ENCODE measurements at places on chromosomes 13 and 19. TPM values are rescaled to one million over a fixed set of nuclear protein-coding genes. Genes with fewer than 3 reads are reported as not detected.

- H3K4me3 ChIP-seq = peak overlapping the region; percentile 6
- peak overlapping the region; percentile 98 for H3K27ac ChIP-seq
- peaks cover 54% of the 10 kb centered on the region for H3K36me3 ChIP-seq
- DNase-seq = no peak
- H3K4me1 ChIP-seq = peaks cover 78% of the 10 kb centered on the region
- H3K27me3 ChIP-seq = no peaks in the 10 kb centered on the region
These were observed 2.4 kb downstream of the SMG9 start for GRCh38 chr19:43752287-43752875.

DNA sequence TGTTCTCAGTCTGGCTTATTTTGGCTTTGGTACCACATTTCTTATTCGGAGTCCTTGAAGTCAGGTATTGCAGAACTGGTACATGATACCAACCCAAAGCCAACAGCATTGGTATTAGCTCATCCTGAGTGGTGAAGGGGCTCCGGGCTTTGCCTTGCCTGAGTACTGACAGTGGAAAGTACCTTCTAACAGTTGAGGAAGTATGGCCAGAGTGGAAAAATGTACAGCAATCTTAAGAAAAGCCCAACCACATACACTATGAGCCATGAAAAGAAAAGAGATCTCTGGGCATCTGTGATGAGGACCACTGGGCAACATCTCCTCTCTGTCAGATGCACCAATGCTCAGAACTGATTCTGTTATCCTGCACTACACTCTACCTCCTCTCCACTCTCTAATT lies 8.3 kb downstream of the LCP1 start:
- H3K27ac ChIP-seq = peak overlapping the region; percentile 85
- no peak for DNase-seq
- H3K4me3 ChIP-seq = peak overlapping the region; percentile 72
- peaks cover 98% of the 10 kb centered on the region for H3K4me1 ChIP-seq
- H3K36me3 ChIP-seq = peaks cover 87% of the 10 kb centered on the region

- peak overlapping the region; percentile 32 for H3K4me3 ChIP-seq
- H3K36me3 ChIP-seq = peaks cover 42% of the 10 kb centered on the region
- no peak for DNase-seq
These were observed 1.8 kb upstream of the CALR start for GRCh38 chr19:12936582-12936981.

GRCh38 chr19:45303269-45304060 lies 19.2 kb downstream of the CKM start:
- H3K27ac ChIP-seq = no peak overlapping the region
- no peak for DNase-seq
- H3K36me3 ChIP-seq = peaks cover 24% of the 10 kb centered on the region
- no peaks in the 10 kb centered on the region for H3K27me3 ChIP-seq
- no peaks in the 10 kb centered on the region for H3K4me1 ChIP-seq

DNA sequence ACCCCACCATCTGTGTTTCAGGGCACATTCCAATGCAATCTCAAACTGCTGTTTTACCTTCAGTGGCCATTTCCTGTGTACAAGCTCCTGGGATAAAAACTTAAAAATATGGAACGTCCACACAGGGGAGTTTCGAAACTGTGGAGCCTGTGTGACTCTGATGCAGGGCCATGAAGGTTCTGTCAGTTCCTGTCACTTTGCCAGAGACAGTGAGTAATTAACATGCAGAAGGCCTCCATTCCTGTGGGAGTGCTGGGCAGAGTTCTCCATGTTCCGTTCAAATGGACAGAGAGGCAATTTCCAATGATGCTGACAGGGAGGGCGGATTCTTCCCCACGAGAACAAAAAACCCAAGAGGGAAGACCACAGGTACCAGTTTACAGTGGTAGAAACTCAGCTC lies 24.4 kb downstream of the WDR88 start:
- H3K4me1 ChIP-seq = peaks cover 7% of the 10 kb centered on the region
- peaks cover 2% of the 10 kb centered on the region for H3K27me3 ChIP-seq
- H3K27ac ChIP-seq = no peak overlapping the region
- no peak for DNase-seq
- H3K36me3 ChIP-seq = no peaks in the 10 kb centered on the region

DNA sequence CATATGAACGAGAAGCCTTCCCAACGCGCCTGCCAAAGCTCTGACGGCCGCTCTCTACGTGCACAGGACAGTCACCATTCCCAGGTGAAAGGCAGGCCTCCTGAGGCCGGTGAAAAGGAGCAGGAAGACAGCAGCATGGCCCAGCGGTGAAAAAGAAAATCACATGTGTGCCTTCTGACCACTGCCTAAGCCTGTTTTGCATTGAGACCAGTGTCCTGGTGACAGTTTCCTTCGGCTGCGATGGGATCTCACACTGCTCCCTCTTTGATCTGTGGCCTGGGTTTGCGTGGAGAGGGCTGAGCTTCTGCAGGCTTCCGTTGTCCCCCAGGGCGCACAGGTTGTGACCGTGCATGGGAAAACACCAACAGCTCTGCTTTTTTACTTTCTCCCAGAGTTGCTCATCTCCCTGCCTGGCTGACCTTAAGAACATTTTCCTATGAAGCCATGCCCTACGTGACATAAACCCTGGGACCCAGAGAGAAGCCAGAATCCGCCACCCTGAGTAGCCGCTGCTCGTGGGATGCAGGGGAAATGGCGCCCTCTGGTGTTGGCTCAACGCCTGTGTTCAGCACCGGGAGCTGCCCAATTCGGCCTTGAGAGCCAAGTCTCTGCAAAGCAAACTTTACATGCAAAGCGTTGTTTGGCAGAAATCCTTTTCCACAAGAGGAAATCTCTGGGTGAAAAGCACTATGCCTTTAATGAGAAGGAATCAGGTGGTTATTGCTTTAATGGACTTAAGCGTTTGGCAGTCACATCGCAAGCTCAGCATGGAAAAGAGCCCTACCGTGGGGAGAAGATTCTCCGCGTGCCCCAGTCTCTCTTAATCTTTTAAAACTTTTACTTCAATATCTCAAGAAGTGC lies 112.2 kb upstream of the GPR12 start:
- DNase-seq = peak; percentile 20
- no peak overlapping the region for H3K4me3 ChIP-seq
- no peaks in the 10 kb centered on the region for H3K36me3 ChIP-seq
- H3K27me3 ChIP-seq = no peaks in the 10 kb centered on the region
- no peaks in the 10 kb centered on the region for H3K4me1 ChIP-seq

GRCh38 chr19:56508290-56508778 lies 679 bp downstream of the ZNF471 start:
- peaks cover 11% of the 10 kb centered on the region for H3K36me3 ChIP-seq
- no peak overlapping the region for H3K4me3 ChIP-seq
- no peak for DNase-seq
- no peaks in the 10 kb centered on the region for H3K27me3 ChIP-seq
- H3K4me1 ChIP-seq = peaks cover 9% of the 10 kb centered on the region
- no peak overlapping the region for H3K27ac ChIP-seq

GRCh38 chr13:49494645-49495044 lies 1.1 kb upstream of the PHF11 start:
- no peak for DNase-seq
- no peaks in the 10 kb centered on the region for H3K27me3 ChIP-seq
- H3K4me1 ChIP-seq = peaks cover 37% of the 10 kb centered on the region
- H3K36me3 ChIP-seq = peaks cover 45% of the 10 kb centered on the region

DNA sequence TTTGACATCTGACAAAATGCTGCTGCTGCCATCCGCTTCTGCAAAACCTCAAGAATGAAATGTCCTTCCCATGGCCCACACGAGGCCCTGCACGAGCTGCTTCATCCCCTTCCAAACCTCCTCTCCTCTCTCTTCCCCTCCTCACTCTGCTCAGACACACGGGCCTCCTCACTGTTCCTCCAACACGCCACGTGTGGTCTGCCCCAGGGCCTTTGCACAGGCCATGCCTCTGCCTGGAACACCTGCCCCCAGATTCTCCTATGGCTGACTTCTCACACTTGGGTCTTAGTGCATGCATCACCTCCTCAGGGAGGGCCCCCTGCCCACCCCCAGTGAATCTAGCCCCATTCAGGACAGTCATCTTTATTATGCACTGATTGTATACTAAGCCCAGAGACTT lies 15.9 kb downstream of the NRTN start:
- no peak for DNase-seq
- H3K27me3 ChIP-seq = peaks cover 4% of the 10 kb centered on the region
- no peak overlapping the region for H3K27ac ChIP-seq
- H3K4me3 ChIP-seq = no peak overlapping the region

DNA sequence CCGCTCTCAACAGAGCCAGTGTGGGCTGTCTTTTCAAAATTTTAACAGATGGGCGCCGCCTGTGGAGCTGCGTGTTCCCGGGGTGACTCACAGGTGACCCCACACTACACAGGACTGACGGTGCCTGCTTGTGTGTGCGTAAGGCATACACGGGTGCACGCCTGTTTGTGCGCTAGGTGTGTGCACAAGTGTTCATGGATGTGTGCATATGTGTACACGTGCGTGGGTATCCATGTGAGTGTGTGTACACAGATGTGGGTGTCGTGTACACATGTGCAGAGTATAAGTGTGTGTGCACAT lies 92.7 kb upstream of the SOX1 start:
- peaks cover 4% of the 10 kb centered on the region for H3K27me3 ChIP-seq
- H3K4me3 ChIP-seq = no peak overlapping the region
- H3K27ac ChIP-seq = no peak overlapping the region

- DNase-seq = no peak
- H3K27ac ChIP-seq = no peak overlapping the region
- H3K4me3 ChIP-seq = no peak overlapping the region
- H3K36me3 ChIP-seq = no peaks in the 10 kb centered on the region
These were observed 1.3 kb downstream of the TSKS start for GRCh38 chr19:49761625-49762311.

DNA sequence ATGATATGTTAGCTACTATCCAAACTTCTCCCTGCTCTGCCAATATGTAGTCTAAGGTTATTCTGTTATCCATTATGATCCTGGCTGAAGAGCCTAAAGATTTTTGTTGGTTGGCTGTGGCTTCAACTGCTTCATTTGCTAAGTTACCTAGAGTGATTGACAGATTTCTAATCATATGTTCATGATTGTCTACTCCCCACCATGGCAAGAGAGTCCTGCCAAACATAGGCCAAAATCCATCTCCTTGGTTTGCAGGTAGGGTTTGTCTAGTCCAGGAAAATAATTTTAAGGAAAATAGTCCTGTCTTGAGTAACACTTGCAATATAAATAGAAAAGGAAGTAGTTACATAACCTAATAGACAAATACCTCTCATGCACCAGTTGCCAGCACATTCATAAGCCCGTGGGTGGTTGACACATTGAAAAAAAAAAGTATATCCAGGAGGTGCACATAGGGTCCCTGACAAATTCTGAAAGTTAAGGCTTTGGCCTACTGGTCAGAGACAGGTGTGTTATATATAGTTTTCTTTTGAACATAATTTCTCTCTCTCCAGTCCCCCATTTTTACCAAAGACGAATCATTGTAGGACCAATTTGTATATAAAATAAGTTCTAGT lies 5.4 kb upstream of the CBY2 start:
- DNase-seq = no peak
- H3K4me3 ChIP-seq = no peak overlapping the region
- no peaks in the 10 kb centered on the region for H3K4me1 ChIP-seq
- H3K27ac ChIP-seq = no peak overlapping the region
- no peaks in the 10 kb centered on the region for H3K27me3 ChIP-seq

GRCh38 chr13:26964278-26965250 lies 204.0 kb upstream of the GPR12 start:
- DNase-seq = no peak
- H3K36me3 ChIP-seq = no peaks in the 10 kb centered on the region
- H3K4me1 ChIP-seq = no peaks in the 10 kb centered on the region
- no peak overlapping the region for H3K27ac ChIP-seq
- peaks cover 6% of the 10 kb centered on the region for H3K27me3 ChIP-seq

DNA sequence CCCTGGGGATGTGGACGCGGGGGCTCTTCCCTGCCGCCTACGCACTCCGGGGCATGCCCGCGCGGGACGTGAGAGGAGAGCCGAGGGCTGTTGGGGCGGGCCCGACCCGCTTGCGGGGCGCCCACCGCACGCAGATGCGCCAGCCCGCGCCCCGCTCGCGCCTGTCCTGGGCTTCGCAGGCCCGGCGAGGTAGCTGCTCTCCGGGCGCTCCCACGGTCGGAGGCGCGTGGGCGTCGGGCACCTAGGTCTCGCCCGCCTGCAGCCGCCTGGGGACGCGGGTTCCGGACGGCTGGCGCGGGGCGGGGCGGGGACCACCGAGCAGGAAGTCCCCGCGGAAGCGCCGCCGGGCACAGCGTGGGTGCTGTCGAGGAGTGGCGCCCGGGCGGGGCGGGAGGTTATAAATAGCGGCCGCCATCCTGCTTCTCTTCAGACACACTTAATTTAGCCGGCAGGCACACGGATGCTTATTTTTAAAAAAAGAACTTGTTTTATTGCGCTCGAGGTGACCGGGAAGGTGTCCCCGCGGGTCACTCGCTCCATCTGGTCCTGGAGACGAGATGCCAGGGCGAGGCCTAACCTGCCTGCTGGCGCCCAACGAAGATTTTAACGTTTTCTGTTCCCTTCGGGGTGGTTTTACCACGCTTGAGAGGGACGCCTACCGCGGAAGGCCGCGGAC lies 561 bp upstream of the GJA3 start:
- no peak overlapping the region for H3K27ac ChIP-seq
- H3K4me3 ChIP-seq = peak overlapping the region; percentile 85
- H3K4me1 ChIP-seq = peaks cover 18% of the 10 kb centered on the region
- peak; percentile 64 for DNase-seq

DNA sequence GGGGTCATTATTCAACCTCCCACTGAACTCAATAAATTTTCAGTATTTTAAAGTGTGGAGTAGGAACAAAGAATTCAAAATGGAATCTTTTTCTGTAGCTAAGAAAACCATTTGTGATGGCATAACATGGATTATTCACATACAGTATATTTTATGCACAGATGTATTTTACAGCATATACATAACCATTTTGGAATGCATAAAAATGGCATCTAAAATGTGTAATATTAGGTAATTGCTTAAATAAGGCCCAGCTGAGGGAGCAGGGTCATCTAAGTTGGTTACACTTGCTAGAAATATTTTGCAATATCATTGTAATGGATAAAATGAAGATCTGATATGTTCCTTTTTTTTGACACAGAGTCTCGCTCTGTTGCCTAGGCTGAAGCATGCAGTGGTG lies 146.9 kb downstream of the LMO7 start:
- H3K36me3 ChIP-seq = peaks cover 13% of the 10 kb centered on the region
- no peak for DNase-seq
- no peak overlapping the region for H3K27ac ChIP-seq
- H3K4me3 ChIP-seq = no peak overlapping the region
- no peaks in the 10 kb centered on the region for H3K27me3 ChIP-seq
- no peaks in the 10 kb centered on the region for H3K4me1 ChIP-seq

DNA sequence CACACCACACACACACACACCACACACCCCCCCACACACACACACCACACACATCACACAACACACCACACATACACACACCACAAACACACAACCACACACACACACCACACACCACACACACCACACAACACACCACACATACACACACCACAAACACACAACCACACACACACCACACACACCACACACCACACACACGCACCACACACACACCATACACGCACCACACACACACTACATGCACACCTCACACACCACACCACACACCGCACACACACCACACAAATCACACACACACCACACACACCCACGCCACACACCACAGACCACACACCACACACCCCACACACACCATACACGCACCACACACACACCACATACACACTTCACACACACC lies 83.5 kb downstream of the ZNF557 start:
- peaks cover 5% of the 10 kb centered on the region for H3K4me1 ChIP-seq
- H3K27me3 ChIP-seq = no peaks in the 10 kb centered on the region
- H3K36me3 ChIP-seq = no peaks in the 10 kb centered on the region
- H3K4me3 ChIP-seq = no peak overlapping the region
- H3K27ac ChIP-seq = no peak overlapping the region

- H3K27ac ChIP-seq = peak overlapping the region; percentile 100
- no peak for DNase-seq
- H3K27me3 ChIP-seq = no peaks in the 10 kb centered on the region
- peaks cover 68% of the 10 kb centered on the region for H3K4me1 ChIP-seq
These were observed 2.3 kb downstream of the WDR83 start for GRCh38 chr19:12668932-12669269.

The WDR87 gene
- not detected for total RNA-seq

The DENND1C gene
- 90.0 TPM for total RNA-seq

The ADGRE1 gene
- 0.15 TPM for total RNA-seq

The CEACAM7 gene
- total RNA-seq = not detected
